ENCODE measurements at places on chromosomes 6 and 20.

DNA sequence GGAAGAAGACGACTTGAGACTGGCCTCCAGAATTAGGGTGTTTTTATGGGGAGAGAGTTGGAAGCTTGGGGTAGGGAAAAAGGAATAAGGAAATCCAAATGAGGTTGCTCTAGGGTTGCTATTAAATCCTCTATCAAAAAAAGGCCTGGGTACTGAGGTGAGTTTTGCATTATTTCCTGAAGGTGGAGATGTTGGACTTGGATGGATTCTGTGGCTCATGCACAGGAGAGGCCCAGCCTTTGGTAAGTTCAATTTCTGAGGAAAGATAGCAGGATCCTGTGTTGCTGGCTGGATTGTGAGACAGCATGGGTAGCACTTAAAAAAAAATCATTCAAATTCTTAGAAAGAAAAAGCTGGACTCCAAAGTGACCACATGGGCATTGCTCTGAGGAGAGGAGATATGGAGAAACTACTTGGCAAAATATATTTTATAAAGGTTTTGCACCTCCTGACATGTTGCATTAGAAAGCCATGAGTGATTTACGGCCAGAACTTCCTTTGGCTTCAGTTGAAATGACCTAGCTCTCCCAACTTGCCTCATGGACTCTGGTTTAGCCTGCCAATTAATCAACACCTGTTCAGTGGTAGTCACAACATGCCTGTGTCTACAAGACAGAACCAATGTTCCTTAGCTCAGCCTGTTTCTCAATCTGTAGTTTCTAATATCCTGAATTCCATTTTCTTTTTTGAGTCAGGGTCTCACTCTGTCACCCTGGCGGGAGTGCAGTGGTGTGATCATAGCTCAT lies 152.1 kb upstream of the RALGAPA2 start:
- no peak for DNase-seq

DNA sequence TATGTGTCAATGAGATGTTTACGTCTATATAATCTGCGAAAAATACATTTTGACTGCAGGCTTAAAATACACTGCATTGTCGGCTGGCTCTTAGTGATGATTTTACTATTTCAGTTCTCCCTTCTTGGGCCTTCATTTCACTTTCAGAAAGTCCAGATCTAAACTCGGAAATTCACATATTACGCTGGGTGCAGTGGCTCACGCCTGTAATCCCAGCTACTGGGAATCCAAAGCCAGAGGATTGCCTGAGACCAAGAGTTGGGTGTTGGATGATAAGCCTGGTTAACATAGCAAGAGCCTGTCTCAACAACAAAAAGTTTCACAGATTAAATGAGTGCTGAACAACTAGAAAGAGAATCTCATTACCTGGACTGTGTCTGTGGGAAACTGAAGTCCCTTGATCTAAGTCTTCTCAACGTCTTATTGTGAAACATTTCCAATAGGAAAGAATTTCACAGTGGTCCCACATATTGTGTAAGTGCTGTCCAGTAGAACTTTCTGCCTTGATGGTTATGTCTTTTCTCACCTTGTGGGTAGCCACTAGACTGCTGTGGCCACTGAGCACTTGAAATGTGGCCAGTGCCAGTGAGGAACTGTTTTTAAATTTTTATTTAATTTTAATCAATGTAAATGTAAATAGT lies 1.9 kb downstream of the GINM1 start:
- DNase-seq, result no peak

DNA sequence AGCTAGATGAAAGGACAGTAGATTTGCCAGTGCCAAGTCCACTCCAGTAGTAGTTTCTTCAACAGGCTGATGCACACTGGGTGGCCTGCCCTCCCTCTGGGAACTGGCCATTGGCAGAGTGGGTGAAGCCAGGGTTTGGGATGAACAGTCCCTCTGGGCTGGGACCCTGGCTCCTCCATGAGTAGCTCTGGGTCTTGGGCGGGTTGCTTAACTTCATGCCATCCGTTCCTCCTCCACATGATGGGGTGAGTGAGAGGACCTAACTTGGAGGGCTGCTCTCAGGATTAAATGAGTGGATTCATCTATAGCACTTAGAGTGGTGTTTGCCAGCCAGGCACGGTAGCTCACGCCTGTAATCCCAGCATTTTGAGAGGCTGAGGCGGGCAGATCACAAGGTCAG lies 47.2 kb downstream of the PLAGL2 start:
- no peak for DNase-seq

DNA sequence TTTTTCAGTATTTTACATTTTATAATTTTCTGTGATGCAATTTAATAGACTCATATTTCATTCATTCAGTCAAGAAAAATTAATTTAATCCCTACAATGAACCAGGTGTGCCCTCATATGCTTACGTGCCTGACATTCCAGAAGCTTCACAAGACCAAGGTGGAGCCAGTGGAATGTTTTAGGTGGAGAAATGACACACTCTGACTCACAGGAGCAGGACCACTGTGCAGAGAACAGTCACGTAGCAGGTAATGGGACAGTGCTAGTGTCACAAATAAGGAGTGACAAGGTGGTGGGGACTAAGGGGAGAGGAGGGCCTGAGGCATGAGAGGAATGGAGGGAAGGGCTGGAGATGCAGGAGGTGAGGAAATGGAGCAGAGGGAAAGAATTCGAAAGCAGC lies 37.0 kb upstream of the HLA-G start:
- DNase-seq, result no peak

- no peak for DNase-seq
These were observed 68.2 kb downstream of the TBX18 start for GRCh38 chr6:84696166-84696565.

DNA sequence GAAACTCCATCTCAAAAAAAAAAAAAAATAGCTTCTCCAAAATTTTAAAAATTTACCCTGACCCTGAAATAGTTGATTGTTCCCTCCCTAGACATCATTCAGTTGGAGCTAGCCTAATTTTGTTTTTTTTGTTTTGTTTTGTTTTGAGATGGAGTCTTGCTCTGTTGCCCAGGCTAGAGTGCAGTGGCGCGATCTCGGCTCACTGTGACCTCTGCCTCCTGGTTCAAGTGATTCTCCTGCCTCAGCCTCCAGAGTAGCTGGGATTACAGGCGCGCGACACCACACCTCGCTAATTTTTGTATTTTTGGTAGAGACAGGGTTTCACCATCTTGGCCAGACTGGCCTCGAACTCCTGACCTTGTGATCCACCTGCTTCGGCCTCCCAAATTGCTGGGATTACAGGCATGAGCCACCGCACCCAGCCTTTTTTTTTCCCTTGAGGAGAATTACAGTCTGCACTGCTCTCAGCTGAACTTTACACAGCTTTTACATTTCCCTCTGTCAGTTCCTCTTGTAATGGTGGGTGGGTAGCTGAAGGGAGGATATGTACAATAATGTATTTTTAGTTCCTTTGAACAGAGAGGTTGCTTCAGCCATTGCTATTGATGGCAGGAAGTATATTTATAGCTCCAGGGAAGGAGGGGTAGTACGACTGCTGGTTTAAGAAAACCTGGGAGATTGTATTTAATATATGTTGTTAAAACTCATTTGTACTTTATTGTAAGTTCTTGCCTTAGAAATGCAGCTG lies 27.7 kb downstream of the PTPRA start:
- peak; percentile 92 for DNase-seq

GRCh38 chr6:113137426-113137825 lies 719.7 kb upstream of the MARCKS start:
- no peak for DNase-seq

GRCh38 chr6:106924694-106925523 lies 49.6 kb downstream of the CD24 start:
- no peak for DNase-seq

GRCh38 chr6:159074876-159075275 lies 30.1 kb upstream of the TAGAP start:
- no peak for DNase-seq

DNA sequence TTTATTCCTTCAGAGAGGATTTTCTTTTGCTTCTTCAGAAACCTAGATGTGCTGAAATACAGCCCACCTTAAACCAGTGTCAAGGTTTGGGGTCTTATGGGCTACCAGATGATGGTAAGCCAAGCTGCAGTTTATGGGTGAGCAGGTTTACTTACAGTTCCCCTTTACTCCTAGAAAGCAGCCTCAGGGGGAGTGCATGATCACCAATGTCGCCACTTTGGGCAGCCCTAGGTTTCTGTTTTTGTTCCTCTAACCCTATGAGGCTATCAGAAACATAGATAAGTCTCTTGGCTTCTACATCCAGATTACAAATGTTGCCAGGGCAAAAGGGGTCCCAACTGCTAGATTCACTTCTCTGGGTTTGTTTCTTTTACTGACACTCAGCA lies 67.2 kb downstream of the TRIM27 start:
- DNase-seq, result no peak

GRCh38 chr20:36210436-36211021 lies 25.7 kb upstream of the AAR2 start:
- DNase-seq, result no peak

- no peak for DNase-seq
These were observed 58.1 kb downstream of the RNF217 start for GRCh38 chr6:125020385-125020784.

DNA sequence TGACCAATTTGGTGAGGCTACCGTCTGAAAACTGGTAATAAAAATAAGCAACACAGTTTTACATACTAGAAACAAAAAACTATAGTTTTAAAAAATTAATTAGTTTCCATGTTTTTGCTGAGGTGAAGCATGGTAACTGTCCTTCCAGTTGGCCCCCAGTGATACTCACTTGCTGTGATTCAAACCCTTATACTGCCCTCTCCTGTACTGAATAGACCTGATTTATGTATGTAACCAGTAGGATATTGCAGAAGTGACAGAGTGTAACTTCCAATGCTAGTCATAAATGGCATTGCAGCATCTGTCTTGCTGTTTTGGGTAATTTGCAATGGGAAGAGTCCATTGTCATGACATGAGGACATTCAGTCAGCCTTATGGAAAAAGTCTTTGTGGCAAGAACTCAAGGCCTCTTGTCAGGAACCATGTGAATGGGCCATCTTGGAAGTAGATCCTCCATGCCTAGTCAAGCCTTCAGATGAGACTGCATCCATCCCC lies 8.9 kb upstream of the CHD6 start:
- peak; percentile 13 for DNase-seq

DNA sequence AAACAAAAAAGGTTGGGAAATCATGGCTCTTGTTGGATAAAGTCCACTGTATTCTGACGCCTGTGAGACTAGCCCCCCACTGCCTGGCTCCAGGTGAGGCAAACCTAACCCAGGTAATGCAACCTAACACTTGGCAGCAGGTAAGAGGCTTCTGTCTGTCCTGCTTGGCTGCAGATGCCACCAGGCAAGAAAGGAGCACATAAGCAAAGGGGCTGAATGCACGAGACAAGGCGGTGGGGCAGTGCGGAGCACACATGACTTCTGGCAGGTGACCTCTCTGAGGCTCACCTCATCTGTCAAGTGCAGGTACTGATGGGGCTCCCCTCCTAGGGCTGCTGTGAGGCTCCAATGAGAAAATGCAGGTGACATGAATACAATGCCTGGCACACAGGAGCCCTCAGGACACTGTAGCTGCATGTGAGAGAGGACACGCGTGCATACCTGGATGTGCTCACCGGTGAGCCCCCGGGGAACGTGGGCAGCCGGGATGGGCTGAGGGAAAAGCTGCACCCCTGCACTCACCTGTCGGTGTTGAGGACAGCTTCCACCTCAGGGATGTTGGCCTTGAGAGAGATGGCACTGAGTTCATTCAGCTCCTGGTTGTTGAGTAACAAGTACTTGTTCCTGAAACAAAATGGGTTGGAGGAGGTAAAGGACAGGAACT lies 54.1 kb downstream of the MYH7B start:
- no peak for DNase-seq

DNA sequence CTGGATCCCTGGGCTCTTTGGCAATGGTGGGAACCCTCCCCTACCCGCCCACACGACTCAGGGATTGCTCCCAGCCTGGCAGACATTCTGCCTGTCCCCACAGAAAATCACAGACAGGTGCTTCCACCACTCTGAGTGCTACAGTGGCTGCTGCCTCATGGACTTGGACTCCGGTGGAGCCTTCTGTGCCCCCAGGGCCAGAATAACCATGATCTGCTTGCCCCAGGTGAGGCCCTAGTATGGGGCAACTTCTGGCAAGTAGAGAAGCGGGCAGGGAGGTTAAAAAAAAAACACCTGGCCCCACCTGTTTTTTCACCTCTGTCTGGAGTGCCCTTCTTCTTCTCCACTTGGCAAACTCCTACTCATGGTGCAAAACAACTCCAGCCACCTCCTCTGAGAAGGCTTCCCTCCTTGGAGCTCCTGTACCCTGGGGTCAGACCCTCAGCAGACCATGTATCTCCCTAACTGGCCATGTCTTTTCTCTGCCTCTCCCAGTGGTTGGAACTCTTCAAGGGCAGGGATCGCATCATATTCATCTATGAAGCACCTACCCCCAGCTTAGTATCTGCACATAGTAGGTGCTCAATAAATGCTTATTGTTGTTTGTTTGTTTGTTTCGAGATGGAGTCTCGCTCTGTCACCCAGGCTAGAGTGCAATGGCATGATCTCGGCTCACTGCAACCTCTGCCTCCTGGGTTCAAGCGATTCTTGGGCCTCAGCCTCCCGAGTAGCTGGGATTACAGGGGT lies 1.1 kb downstream of the CLPSL2 start:
- DNase-seq, result no peak

- no peak for DNase-seq
These were observed 167.5 kb downstream of the VEGFA start for GRCh38 chr6:43937236-43938177.

- no peak for DNase-seq
These were observed 83.8 kb upstream of the SUPT3H start for GRCh38 chr6:45461486-45461885.

- peak; percentile 79 for DNase-seq
These were observed 10.0 kb upstream of the POU5F1 start for GRCh38 chr6:31180500-31180899.

Data from inflammatory macrophage (primary cell).